ENCODE measurements at places on chromosomes 4 and X.

GRCh38 chr4:41537292-41537890 lies 566 bp upstream of the LIMCH1 start:
- no peak for DNase-seq

- no peak for DNase-seq
Measured at GRCh38 chr4:18957716-18958115, 936.2 kb upstream of the LCORL start.

- no peak for DNase-seq
Measured at GRCh38 chr4:26345565-26345938, 24.7 kb downstream of the RBPJ start.

DNA sequence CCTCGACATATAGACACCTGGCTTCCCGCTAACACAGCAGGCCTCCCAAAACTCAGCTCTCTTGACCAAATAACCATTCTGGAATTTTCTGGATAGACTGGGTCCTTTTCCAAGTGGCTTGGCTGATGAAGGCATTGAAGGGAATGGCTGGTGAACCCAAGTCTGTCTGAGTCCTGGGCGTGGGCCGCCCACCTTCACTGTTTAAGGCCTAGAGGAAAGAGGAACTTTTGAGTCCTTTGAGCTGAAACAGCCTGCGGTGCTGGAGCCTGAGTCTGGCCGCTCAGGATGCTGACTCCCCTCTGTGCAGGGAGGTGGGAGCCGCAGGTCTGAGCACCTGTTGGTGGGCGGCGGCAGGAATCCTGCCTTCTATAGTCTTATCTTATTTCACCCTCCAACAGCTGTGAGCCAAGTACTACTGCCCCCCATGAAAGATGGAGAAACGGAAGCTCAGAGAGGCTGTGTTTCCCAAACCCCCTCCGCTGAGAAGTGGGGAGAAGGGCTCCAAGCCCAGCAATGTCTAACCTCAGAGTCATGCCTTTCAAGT lies 23.4 kb downstream of the ACOX3 start:
- no peak for DNase-seq

DNA sequence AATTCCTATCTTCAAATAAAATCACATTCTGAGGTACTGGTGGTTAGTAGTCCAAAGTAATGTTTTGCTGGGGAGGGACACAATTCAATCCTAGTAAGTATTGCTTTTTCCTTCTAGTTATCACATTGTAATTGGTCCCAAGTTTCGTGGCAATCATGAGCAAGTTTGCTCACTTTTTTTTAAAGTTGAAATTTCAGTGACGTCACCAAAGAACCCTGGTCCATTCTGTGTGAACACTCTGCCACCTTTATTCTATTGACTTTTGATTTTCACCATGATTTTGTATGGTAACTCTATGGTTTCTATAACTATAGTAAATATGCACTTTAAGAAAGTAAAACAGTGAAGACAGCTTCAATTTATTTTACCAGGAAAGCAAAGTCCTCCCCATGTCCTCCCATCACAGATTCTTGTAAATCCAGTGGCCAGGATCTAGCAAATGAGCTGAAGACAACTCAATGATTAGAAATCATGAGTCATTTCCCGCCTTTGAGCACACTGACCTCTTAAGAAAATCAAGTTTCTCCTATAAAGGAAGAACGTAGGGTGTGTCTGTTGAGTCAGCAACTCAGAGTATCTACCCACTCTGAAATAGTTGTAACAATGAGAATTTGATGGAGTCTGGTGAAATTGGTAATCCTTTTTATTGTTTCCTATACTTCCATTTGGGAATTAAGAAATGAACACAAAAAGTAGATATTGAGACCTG lies 1306.6 kb upstream of the PABPC4L start:
- DNase-seq = no peak

- DNase-seq = no peak
Measured at GRCh38 chr4:68599150-68599549, 23.0 kb upstream of the UGT2B17 start.

GRCh38 chr4:37977471-37978247 lies 17.5 kb downstream of the PTTG2 start:
- peak; percentile 48 for DNase-seq

- no peak for DNase-seq
Measured at GRCh38 chrX:13569479-13570260, at the start of gene EGFL6. Gene EGFL6 (plus strand): TSS chrX:13569601. CDS start chrX:13569862, 261 bp downstream.

DNA sequence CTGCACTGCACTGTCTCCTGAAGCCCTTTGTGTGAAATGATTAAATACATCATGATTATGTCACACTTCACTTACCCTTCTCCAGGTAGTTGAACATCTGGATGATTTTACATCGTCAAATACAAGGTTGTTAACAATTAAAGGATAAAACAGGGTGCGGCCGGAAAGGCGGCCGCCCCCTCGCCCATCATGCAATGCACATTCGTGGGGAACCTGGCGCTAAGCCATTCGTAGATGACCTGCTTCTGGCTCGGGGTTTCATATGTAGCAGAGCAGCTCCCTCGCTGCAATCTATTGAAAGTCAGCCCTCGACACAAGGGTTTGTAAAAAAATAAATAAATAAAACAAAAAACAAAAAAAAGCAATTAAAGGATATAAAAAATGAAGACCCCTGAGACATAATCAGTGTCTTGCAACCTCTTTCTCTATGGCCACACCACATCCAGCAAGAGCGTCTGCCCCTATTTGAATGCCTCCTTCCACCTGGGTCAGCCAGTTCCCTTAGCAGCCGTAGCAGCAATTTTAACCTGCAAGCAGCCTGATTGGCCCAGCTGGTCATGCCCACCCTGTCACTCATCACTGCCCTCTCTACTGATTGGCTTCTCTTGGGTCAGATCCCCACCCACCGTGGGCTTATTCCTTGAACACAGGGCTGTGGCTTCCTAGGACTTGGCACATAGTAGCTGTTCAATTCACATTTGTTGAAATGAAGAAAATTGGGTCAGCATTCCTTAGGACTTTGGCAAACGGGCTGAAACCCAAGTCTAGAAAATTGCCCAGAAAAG lies 147.8 kb upstream of the PSAPL1 start:
- DNase-seq = no peak

DNA sequence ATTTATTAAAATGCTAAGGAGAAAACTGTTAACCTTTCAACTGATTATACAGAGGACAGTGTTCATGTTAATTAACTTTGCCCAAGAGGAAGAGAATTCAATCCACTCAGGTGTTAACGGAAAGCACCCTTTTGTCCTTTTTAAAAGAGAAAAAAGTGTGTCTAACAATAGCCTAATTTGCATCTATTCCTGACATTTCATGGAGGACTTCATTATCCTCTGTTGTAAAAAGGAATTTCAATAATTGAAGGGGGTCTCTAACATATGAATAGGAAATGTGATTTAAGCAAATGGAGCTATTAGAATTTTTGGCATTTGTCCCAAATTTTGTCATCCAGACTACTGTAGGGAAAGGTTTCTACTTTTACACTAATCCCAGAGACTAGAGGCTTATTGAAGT lies 44.6 kb upstream of the GC start:
- no peak for DNase-seq

- DNase-seq = no peak
Measured at GRCh38 chr4:52244103-52244775, 193.1 kb downstream of the SPATA18 start.

DNA sequence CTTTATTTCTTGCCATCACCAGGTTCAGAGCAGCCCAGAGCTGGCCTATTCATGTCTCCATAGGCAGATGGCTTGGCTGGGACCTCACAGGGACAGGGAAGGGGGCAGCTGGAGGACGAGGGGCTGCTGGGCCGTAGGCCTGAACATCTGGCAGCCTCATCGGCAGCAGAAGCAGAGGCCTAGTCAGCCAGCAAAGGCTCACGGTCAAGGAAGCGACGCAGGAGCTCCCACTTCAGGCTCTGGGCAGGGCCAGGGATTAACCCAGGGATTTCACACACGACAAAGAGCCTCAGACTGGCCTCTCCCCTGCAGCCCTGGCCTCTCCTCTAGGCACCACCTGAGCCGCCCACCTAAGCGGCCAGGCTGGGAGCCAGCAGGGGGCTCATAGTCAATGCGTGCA lies 46.0 kb upstream of the MAN2B2 start:
- no peak for DNase-seq

- DNase-seq = no peak
Measured at GRCh38 chr4:37450309-37450708, 205.8 kb downstream of the NWD2 start.

GRCh38 chr4:148300877-148301276 lies 141.3 kb downstream of the NR3C2 start:
- DNase-seq = no peak

- DNase-seq = no peak
Measured at GRCh38 chr4:10279261-10279660, 162.7 kb upstream of the WDR1 start.

DNA sequence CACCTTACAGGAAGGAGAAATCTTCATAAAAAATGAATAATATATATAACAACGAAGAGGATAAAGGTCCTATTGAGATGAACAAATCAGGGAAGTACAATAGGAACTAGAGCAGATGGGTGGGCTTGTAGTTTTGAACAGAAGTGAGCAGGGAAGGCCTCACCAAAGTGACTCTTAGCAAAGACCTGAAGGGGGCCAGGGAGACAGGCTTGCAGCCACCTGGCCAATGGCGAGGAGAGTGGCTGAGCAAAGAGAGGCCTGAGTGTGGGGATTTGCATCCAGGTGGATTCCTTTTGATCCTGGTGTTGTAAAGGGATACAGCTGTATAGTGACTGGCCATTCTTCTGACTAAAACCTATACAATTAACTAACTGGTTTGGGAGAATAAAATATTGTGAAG lies 354.1 kb downstream of the CAMK2D start:
- DNase-seq = no peak

DNA sequence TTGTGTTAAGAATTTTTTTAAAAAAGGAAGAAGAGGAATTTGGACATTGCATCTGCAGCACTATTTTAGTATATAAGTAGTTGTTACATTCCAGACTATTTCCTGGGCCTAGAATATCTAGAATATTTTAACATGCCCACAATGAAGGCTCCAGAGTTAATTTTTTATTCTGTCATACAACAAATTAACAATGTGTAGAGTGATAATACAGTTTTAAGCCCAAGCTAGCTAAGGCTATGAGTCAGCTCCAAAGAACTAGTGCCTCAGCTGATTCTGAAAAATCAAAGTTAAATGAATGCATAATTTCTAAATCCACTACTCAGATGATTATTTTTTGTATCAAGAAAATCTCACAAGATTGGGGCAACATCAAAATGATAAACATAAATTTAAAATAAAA lies 231.4 kb downstream of the PRDM5 start:
- no peak for DNase-seq

GRCh38 chr4:80840396-80840795 lies 190.1 kb upstream of the BMP3 start:
- no peak for DNase-seq

GRCh38 chrX:24334461-24334860 lies 20.6 kb upstream of the SUPT20HL2 start:
- DNase-seq = no peak

- DNase-seq = no peak
Measured at GRCh38 chr4:122450847-122451246, 5.7 kb downstream of the IL2 start.

DNA sequence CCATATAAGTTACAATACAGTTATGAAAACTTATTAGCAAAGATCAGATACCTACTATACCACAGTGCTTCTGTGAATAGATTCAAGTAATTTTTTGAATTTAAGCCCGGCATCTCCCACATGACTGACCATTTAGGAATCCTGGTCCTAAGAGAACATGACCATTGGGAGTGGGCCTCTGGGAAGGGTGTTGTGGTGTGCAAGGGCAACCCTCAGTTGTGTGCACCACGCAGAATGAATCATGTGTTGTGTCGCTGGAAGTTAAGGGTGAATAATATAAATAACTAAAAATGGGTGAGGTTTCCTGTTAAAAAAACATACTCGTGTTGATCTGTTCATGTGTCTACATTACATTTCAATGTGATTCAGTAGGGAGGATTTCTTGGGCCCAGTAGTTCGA lies 15.5 kb downstream of the CPE start:
- no peak for DNase-seq

Data from T-helper 2 cell (primary cell).